ENCODE measurements at places on chromosomes 7 and 10.

DNA sequence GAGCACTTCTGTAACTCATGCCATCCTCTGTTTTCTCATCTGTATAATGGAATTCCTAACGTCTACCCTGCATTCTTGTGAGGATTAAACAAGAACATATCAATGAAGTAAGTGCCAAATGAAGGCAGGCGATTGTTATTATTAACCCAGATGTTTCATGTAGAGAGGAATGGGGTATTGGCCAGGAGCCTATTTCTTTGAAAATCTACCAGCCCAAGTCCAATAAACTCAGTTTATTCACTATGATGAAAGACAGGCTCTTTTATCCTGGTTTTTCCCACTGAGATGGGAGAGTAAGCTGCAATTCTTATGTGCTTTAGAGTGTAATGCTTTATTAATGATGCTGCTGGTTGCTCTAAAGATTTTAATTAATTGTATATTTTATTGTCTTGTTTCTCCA is 9.6 kb downstream of the CTTNBP2 start:
- DNase-seq: no peak

GRCh38 chr7:107876916-107877315 is 14.1 kb upstream of the DLD start:
- no peak for DNase-seq

- no peak for DNase-seq
Measured at GRCh38 chr10:26755443-26755903, 58.0 kb downstream of the PDSS1 start.

- DNase-seq: no peak
Measured at GRCh38 chr10:77032188-77032570, 605.4 kb downstream of the KCNMA1 start.

DNA sequence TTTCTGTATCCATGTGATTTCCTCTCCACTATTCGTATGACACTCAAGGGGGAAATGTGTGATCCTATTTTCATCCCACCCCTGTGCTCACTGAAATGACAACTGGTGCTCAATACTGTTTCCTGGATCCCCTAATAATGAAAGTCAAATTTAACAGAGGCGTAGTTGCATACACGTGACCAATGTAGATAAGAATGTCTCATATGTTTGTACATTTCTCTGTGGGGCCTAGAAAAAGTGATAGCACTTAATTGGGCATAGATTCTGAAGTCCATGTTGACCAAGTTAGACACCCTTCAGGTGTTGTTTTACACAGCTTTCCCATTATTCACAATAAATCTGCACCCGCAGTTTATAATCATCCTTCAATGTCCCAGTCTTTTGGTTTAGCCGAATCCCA is 59.1 kb downstream of the JAZF1 start:
- no peak for DNase-seq

DNA sequence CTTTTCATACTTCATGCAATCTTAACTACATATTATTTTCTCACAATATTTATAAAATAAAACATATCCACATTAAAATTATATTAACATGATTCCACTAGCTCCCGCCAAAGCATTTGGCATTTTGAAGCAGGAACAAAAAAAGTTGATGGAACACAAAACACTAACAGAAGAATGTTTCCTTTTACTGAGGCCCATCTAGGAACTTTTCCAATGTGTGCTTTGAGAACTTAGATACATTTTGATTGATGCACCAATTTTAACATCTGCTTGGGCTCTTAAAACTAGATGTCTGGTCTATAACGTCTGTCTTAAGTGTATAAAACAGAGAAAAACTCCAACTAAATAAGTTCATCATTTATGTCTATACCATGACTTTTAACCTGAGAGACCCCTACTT is 1214.8 kb downstream of the SORCS1 start:
- no peak for DNase-seq

DNA sequence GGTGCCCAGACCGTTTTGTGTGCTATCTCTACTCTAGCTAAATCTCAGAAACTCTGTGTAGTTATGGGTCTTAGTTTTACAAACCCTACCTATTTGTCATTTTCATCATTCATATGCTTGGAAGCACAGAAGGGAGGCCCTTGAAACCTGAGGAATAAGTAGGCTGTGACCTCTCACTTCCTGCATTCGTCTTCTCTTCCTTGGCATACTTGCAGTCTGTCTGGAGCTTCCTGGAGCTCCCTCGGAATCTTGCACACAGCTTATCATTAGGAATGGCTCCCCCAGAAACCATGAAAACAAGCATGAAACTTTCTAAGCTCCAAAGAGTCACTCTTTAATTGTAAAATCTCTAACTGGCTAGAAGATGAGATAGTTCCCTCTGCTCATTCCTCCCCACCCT is 376.9 kb upstream of the MYO3A start:
- DNase-seq: no peak

GRCh38 chr10:86872757-86873156 is 84.7 kb downstream of the MMRN2 start:
- no peak for DNase-seq

GRCh38 chr7:31116615-31117014 is 64.5 kb downstream of the ADCYAP1R1 start:
- no peak for DNase-seq

GRCh38 chr7:152673897-152674296 is 2.0 kb downstream of the XRCC2 start:
- no peak for DNase-seq

- DNase-seq: no peak
Measured at GRCh38 chr10:91528080-91528479, 104.8 kb downstream of the PPP1R3C start.

DNA sequence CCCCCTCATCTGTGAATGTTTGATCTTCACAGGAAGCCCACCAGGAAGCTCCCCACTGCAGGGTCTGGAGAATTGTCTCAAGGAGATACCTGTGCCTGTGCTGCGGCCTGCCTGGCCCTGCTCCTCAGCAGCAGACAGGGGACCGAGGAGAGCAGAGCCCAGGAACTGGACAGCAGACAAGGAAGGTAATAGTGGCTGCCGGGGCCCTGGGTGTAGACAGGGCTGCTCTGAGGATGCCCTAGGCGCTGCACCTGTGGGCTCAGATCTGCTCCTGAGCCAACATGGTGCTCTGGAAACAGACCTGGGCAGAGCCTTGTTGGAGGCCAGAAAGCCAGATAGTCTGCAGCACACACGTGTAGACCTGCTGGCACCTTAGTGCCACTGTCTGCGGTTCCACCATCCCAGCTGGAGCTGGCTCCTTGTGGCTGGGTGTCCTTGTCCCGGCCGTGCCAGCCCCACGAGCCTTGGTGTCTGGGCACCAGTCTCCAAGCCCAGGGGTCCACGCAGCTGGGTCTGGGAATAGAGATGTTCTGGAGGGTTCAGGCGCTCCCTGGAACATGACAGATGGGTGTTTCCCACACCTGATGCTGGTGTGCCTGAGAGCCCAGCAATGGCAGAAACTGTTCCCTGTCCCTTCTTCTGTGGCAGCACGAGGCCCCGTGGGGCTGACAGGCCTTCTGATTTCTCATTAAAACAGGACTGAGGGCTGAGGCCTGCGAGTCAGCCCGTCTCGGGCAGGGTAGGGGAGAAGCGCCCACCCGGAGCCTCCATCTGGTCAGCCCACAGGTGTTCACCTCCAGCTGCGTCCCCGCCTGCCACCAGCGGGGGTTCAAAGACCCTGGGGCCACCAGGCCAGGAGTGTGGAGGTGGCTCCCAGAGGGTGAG is 44.7 kb downstream of the ZNF467 start:
- no peak for DNase-seq

GRCh38 chr7:30933124-30933974 is 21.7 kb downstream of the AQP1 start:
- DNase-seq: no peak

DNA sequence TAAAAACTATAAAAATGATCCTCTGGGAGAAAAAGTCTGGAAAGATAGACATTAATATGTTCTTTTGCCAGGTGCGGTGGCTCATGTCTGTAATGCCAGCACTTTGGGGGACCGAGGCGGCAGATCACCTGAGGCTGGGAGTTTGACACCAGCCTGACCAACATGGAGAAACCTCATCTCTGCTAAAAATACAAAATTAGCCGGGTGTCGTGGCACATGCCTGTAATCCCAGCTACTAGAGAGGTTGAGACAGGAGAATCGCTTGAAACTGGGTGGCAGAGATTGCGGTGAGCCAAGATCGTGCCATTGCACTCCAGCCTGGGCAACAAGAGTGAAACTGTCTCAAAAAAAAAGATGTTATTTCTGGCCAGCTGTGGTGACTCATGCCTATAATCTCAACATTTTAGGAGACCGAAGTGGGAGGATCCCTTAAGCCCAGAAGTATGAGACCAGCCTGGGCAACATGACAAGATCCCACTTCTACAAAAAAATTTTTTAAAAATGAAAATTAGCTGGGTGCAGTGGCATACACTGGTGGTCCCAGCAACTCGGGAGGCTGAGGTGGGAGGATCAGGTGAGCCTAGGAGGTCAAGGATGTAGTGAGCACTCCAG is 101.9 kb upstream of the LRRN3 start:
- DNase-seq: no peak

GRCh38 chr10:42975558-42976340 is 101.1 kb upstream of the RET start:
- DNase-seq: no peak

- no peak for DNase-seq
Measured at GRCh38 chr7:158048569-158048968, 539.1 kb downstream of the PTPRN2 start.

GRCh38 chr10:93266858-93267257 is 193.2 kb downstream of the CYP26A1 start:
- DNase-seq: no peak

GRCh38 chr7:36583318-36583717 is 141.0 kb downstream of the AOAH start:
- DNase-seq: no peak

DNA sequence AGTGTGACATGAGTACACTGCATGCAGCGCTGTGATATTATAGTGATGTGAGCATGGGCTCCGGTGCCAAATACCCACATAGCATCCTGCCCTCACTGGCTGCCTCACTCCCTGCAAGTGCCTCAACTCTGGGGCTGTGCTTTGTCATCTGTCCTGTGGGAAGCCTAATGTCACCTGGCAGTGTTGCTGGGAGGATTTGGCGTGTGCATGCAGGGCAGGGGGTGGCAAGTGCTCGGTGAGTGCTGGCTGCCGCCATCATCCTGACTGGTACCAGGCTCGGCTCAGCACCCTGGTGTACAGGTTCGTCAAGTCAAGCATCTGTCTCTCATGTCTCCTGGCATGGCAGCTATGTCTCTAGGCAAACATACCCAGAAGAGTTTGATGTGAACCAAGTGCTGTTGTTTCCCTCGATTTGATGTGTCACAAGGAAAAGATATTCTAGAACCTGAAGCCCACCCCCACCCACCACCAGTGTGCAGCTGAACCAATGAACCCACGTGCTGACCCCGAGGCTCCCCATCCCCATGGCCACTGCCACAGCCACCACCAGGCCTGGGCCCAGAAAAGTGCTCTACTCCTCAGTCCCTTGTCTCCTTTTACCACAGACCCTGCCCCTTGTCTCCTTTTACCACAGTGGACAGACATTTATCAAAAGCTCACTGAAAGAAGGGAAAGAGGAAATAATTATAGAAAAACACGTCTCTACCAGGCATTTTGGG is 135.8 kb downstream of the MAPK8 start:
- no peak for DNase-seq

DNA sequence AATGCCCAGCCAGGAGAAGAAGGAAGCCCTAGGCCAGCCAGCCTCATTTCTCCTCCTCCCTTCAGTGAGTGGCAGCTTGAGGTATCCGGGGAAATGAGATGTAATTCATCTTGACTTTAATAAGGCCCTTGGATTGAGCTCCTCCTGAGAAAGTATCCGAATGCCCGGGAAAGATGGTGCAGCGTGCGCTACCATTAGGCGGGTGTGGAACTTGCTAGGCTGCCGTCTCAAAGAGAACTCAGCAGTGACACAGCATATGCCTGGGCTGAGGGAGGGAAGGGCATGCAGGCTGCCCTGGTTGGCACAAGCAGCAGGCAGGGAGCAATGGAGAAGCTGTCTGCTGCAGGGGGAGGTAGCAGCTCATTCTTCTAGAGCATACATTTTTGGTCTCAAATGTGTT is 659.8 kb upstream of the FOXK1 start:
- DNase-seq: no peak

DNA sequence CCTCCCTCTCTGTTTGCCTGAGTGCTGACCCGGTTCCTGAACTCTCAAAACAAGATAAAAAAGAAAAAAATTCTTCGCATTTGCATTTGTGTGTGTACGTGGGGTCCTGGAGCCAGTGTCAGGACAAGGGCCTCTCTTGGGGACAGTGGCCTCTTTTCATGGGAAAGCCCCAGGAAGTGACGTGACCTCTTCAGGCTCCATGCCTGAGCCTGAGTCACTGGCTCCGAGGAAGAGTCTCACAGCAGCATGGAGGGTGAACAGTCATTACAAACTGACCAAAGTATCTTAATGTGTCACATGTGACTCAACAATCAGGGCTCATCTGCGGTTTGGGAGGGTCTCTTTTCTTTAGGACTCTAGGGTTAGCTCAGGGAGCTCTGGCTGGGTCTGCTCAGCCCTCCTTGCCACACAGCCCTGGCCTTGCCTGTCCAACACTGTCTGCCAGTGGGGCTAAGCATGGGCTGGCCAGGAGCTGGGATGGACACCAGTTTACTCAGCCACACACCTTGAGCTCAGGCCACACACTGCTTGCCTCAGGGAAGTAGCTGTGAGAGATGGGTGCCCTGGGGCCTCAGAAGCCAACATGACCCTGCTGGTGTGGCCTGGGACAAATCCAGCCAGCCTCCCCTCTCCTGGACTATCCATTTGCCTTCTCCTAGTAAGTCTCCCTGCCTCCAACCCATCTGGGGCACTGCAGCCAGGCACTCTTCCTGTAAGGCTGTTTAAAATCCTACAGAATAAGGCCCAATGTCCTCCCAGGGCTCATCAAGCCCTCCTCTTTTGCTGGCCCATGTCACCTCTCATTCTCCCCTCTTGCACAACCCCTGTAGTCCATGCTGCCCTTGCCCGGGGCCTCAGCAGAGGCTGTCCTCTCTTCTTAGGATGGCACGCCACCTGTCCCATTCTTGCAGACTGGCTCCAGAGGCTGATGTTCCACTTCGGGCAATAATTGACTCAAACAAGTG is 10.5 kb downstream of the TMEM273 start:
- no peak for DNase-seq

- DNase-seq: no peak
Measured at GRCh38 chr7:134897936-134898335, 88.4 kb upstream of the AGBL3 start.

DNA sequence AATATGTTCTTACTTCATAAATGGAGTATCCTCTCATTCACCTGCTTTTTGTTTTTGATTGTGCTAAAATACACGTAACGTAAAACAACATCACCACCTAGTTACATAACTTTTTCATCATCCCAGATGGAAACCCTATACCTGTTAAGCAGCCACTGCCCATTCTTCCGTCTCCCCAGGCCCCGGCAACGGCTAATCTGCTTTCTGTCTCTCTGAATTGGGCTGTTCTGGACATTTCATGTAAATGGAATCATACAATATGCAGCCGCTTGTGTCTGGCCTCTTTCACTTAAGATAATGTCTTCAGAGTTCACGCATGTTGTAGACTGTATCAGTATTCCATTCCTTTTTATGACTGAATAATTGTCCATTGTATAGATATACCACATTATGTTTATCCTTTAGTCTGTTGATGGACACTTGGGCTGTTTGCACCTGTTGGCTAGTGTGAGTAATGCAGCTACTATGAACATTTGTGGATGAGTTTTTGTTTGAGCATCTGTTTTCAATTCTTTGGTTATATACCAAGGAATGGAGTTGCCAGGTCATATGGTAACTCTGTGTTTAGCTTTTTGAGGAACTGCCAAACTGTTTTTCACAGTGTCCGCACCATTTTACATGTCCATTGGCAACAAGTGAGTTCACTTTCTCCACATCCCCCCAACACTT is 14.1 kb upstream of the SUN1 start:
- DNase-seq: no peak

Measured in cerebellar nuclear complex (tissue), 1 donor.